ENCODE measurements at places on chromosomes 4 and X.
A peak's percentile ranks its signal among the peaks of the same experiment; 100 is the strongest.

DNA sequence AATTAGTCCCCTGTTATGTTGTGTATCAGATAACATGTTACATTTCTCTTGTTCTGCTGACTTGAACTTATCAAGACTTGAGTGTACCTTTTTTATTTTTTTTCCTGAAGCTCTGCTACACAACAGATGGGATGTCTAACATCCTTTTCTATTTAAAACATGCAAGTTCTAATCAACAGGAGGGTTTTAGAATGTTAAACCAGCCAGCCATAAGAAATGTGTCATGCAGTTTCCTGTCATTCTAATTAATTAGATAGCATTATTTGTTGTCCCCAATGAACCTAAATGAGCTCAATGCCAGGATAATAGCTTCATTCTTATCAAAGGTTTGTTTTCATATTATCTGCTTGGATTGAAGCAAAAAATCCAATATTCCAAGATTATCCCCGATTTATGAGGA is 958.2 kb downstream of the PCDH7 start:
- no peak for DNase-seq

- no peak for DNase-seq
Observed at GRCh38 chr4:81891005-81891996, 419.6 kb upstream of the RASGEF1B start.

DNA sequence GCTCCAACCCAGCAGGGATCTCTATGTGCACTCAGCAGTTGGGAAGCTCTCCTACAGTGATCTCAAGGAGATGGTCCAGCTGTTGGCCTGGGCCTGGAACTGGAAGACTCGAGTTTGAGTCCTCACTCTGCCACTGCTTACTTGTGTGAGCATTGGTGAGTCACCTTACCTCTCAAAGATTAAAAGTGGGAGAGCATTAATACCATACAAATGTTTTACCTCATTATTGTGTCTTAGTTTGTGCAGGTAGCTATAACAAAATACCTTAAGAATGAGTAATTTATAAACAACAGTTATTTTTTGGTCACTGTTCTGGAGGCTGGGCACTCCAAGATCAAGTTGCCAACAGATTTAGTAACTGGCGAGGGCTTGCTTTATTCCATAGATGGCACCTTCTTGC is 21.4 kb upstream of the ZNF827 start:
- DNase-seq, result no peak

DNA sequence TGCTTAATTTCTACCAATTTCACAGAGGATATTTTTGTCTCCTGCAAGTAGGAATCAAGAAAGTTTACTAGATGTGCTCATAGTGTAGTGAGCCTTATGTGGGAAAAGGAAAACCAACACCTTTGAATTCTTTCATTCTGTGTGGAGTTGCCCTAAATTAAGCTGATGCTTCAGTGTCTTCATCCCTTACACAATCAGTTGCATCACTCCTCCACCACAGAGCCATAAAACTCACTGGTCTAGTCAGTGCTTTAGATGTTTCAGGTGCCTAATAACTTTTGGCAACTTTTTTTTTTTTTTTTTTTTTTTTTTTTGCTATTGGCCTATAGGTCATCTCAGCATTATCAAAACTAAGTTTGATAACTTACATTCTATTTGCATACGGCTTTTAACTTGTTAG is 41.5 kb downstream of the HHIP start:
- DNase-seq, result no peak

- no peak for DNase-seq
Observed at GRCh38 chr4:37388681-37389365, 144.3 kb downstream of the NWD2 start.

- no peak for DNase-seq
Observed at GRCh38 chr4:33453916-33454315, 2733.7 kb downstream of the PCDH7 start.

DNA sequence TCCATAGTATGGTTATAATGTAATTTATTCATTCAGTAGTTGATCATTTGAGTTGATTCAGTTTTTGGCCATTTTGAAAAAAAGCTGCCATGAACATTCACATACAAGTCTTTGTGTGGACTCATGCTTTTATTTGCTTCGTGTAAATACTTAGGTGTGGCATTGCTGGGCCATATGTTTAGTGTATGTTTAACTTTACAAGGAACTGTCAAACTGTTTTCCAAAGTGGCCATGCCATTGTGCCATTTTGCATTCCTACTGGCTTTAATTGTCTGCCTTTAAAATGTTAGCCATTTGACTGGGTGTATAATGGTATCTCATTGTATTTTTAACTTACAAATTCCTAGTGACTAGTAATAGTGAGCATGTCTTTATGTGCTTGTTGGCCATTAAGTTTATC is 8.8 kb downstream of the MTM1 start:
- no peak for DNase-seq

DNA sequence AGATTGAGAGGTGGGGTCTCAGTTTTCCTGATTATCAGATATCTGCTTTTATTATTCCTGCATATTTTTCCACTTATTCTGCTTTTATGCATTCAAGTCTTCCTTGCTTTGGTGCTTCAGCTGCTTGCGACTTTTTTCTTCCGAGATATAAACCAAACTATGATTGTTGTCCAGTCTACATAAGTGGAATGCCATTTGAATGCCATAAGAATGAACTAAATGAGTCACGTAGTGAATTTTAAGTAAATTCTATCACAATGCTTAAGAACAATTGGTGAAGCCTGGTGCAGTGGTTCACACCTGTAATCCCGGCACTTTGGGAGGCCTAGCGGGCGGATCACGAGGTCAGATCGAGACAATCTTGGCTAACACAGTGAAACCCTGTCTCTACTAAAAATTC is 189.1 kb downstream of the PCDH18 start:
- no peak for DNase-seq

GRCh38 chrX:54063361-54063760 is 19.1 kb upstream of the PHF8 start:
- DNase-seq, result no peak

DNA sequence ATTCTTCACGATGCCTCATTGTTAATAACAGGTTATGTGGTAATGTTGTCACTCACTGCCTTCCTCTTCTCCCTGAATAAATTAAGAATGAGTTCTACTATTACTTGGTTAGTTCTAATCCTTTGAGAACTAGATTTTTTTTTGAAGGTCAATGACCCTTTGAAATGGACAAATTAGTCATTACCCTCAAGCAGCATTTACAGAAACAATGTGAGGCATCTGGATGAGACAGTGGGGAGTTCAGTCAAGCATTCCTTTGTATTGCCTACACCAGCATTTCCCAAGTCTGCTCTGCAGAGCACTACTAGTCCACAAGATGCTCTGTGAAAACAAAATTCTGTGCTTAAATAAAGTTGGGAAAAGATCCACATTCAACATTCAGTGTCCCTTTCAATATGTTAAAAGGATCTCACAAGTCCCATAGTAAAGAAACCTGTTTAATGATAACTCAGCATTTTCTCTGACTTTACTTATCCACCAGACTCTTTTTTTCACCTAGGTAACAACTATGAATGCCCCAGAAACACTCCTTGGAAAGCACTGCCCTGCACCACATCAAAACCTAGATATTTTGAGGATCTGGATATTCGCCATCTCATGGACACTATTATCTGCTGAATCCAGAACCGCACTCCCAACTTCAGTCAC is 60.6 kb downstream of the CHRDL1 start:
- no peak for DNase-seq

DNA sequence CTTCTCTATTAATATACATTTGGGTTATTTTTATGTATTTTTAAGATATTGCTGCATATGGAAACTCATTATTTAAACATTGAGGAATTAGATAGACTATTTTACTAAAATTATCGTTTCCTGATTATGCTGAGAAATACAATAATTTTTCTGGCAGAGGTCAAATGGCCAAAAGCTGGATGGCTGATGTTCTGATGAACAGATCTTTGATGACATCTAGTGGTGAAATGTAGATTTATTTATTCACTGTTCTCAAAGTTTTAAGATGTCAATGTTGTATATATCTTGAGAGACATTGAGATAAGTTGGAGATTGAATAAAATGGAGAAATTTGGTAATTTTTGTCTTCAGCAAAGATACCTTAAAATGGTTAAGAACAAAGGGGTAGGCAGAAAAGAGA is 96.2 kb downstream of the UGT8 start:
- peak; percentile 13 for DNase-seq

DNA sequence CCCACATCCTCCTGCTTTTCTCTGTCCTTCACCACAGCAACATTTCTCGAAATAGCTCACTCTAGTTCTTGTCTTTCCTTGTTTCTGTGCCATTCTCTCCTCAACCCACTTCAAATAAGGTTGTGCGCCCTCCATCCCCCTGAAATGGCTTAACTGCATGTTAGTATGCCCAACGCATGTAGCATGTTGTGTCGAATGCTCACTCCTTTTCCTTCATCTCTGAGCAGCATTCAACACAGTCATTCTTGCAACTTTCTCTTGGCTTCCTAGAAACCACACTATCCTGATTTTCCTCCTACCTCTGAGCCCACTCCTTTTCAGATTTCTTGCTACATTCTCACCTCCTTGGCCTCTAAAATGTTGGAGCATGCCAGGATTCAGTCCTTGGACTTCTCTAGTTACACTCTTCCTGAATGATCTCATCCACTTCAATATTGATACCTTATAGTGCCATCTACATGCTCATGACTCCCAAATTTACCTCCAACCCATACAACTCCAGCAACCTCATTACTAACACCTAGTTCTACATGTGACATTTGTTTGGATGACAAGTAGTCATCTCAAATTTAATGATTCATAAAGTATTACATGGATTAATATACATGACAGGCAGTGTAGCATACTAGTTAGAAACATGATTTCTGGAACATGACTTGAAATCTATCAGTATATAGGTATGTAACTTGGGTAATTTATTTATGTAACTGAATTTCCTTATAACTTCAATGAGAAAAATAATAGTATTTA is 22.3 kb downstream of the RBMX start:
- no peak for DNase-seq

- no peak for DNase-seq
Observed at GRCh38 chrX:155094468-155095061, 23.3 kb downstream of the BRCC3 start.

DNA sequence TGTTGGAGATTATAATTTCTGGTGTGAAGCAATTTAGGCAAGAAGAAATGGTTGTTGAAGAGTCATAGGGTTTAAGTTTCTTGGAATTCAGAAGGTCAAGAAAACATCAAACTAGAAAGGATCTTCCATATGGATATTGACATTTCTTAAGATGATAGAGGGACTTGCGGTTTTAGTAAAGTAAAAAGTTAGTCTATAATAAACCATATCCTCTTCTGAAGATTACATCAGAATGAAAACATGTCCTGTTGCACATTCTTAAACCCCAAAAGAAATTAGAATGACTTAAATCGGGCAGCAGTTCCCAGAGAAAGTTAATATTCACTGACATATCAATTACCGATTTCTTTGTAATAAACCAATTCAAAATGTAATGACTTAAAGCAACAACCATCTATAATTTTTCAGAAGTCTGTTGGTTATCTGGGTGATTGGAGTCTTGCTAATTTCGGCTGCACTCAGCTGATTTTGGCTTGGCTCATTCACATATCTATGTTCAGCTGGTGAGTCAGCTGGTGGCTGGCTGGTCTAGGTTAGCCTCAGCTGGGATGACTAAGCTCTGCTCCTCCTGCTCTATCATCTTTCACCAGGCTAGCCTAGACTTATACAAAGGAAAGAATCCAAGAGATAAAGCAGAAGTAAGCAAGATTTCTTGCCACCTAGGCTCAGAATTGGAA is 24.4 kb upstream of the DYNLT3 start:
- no peak for DNase-seq

DNA sequence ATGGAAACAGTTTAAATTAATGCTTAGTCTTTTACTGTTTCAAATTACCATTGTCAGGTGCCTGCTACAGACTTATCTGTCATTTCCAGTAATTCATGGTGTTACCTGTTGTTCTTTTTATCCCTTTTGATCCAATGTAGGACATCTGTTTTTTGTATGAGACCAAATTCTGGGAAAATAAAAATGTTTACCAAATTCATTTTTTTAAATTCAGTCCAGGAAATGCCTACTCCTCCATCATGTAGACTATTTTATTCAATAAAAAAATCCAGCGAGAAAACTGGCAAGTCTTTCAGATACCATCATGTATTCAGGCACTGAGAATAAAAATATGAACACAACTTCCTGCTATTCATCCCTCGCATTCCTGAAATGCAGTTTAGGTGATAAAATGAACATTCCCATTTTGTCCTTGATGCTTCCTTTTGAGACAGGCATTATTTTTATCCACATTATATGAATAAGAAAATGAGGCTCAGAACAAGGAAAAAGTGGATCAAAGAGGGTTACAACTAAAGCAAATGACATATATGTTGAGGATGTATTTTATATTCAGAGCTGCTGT is 584.2 kb downstream of the SPRY1 start:
- DNase-seq, result no peak

- no peak for DNase-seq
Observed at GRCh38 chr4:44462259-44462658, 13.7 kb upstream of the KCTD8 start.

DNA sequence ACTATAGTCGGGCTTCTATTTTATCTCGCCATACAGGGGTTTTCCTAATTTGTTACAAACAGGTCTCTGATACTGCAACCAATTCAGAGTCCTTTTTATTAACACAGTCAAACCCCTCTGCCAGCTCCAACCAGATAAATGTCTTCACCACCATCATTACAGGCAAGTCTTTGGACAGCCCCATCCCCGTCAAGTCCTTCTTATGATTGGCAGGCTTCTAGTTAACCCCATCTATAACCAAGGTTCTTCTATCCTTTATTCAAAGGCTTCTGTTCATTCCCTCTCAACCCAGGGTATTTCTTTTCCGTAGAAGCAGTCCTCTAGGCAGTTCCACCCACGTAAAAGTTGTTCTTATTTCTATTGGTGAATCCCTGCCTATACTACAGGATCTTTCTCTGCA is 29.9 kb upstream of the FOXR2 start:
- no peak for DNase-seq

DNA sequence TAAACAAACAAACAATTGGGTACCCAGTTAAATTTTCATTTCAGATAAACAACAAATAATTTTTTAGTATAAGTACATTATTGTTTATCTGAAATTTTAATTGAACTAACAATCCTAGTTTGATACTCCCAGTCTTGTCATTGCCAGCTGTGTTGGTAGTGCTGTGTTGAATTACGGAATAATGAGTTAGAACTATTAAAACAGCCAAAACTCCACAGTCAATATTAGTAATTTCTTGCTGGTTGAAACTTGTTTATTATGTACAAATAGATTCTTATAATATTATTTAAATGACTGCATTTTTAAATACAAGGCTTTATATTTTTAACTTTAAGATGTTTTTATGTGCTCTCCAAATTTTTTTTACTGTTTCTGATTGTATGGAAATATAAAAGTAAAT is 2.9 kb downstream of the CXCL8 start:
- no peak for DNase-seq

Data from NCI-H774 (cell line).